Renal pelvis (tissue), 12 donors: ENCODE measurements at places on chromosomes 1 and 21.

DNA sequence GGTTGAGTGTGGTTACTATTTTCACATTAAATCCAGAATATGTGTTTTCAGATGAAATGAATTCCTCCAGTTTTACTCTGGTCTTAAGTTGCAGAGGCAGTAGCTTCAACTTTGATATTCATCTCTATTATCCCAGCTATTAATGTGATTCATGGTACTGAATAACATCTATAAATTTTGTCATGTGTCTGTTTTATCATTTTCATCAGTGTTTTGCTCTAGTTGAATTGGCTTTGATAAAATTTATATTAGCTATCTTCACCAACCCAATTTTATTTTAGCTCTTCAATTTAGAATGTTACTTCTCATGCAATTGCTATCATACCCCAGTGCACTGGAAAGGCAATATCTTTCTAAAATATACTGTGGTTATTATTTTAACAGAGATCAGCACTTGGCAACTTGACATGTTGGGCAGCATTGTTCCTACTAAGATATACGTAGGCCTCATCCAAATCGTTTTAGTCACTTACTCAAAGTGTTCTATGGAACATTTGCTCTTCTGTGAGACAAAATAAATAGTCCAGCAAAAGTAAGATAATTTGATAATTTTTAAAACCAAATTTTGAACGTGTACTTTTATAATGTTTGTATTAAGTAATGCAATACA, 184.3 kb downstream of the NCAM2 start:
- no peak for DNase-seq

- DNase-seq, result no peak
Observed at GRCh38 chr21:45371081-45371480, 33.9 kb upstream of the COL18A1 start.

DNA sequence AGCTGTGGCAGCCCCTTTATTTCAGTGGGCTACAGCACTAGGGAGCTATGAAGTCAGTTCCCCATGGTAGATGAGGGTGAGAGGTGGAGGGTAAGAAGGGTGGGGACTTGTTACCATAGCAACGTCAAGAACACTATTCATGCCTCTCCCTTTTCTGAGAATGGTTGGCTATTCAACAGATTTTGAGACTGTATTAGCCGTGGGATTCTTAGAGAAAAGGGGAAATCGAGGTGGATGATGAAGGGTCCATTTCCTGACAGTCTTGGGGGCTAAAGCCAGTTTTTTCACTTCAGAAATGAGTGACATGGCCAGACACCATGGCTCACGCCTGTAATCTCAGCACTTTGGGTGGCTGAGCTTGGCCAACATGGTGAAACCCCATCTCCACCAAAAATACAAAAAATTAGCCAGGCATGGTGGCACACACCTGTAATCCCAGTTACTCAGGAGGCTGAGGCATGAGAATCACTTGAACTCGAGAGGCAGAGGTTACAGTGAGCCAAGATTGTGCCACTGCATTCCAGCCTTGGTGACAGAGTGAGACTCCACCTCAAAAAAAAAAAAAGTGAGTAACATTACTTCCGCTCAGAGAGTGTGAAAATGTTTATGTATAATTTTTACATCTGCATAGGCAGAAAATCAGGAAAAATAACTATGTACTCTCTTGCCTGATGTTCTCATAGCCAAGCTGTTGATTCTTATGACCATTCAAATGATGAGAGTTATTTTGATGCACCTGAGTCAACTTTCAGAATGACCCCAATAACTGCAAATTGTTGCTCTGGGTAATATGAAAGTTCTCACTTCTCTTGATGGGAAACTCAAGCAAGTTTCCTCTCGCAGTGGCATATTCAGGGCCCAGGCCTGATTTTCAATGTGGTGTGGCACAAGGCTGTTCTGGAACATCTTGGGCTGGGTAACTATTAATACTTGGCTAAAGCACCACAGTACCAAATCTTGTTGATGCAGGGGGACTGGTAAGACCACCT, 23.2 kb upstream of the RGSL1 start:
- DNase-seq, result no peak

DNA sequence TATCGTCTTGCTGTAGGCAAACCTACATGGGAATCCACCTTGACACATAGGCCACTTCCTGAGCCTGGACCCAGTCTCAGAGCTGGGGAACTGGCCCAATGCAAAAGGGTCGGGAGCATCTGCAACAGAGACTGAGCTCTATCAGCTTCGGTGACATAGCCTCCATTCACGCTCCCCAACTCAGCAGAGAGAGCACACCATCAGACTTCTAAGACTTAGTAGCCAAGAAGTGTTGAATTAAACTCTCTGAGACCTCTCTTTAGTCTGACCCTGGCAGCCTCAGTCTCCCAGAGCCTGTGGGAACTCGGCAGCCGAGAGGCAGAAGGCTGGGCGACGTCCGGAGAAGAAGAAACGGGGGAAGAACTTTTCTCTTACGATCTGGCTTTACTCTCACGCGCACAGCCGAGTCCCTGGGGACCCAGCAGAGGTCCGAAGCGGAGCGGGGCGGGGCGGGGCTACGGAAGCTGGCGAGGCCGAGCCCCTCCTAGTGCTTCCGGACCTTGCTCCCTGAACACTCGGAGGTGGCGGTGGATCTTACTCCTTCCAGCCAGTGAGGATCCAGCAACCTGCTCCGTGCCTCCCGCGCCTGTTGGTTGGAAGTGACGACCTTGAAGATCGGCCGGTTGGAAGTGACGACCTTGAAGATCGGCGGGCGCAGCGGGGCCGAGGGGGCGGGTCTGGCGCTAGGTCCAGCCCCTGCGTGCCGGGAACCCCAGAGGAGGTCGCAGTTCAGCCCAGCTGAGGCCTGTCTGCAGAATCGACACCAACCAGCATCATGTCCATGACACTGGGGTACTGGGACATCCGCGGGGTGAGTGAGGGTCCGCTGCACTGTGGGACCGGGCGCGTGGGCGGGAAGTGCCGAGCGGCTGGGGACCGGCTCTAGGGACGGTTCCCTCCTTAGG, at the start of gene GSTM4:
GSTM4 (plus strand) TSS at position 485 of the 905 bp plus-strand sequence; CDS start at position 776, 291 bp downstream.
- peak; percentile 85 for DNase-seq

GRCh38 chr1:55713516-55713915, 498.4 kb upstream of the USP24 start:
- DNase-seq, result no peak

GRCh38 chr1:3470650-3471355, 16.3 kb downstream of the ARHGEF16 start:
- DNase-seq, result no peak

DNA sequence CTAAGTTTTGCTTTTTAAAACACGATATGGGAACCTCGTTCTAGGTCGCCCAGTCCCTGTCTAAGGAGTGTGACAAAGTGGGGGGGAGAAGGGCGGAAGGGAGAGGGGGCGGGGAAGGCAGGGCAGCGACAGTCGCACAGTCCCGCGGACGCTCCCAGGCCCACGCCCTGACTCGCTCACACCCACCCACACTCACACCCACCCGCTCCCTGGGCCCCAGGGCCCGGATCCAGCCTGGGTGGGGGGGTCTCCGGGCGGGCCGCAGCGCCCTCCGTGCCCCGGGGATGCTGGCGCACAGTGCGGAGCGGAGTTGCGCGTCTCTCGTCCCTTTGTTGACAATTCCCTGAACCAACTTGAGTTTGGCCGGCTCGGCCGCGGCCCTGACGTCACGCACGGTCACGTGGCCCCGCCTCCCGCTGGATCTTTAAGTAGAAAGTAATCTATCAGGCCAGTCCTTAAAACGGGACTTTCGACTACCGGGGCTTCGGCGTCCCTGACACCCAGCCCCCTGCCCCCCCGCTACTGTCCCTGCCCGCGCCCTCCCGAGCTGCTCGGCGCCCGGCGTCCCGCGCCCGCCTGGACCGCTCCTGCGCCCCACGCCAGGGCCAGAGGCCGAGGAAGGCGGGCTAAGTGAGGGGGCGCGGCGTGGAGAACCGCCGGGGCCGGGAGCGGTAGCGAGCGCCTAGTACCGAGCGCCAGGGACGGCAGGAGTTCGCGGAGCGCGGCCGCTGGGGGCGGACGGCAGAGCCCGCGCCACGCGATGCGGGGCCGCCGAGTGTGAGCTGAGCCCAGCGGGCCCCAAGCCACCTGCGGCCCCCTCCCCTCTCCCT, at the start of gene FOXD3:
FOXD3 (plus strand) TSS at position 454 of the 830 bp plus-strand sequence. CDS start 492 bp downstream, outside the sequence.
- no peak for DNase-seq

DNA sequence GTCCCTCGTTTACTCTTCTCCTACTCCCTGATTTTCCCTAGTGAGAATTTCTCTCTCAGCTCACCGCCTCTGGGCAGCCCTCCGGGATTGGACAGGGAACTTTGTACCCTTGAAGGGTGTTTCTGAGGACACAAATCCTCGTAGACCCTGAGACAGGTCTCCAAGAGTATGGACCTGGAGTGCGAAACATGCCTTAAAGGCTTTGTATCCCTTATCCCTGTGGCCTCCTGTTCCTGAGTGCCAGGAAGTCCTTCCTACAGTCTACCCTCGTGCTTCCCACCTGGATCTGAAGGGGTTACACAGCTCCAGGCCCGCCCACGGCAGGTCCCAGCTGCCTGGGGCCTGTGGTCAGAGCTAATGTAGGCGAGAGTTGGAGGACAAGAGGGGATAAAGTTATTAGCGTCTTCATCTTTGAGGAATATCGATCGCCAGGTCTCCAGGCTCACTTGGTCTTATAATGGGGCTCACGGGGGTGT, 7.6 kb upstream of the PEAR1 start:
- DNase-seq, result no peak

DNA sequence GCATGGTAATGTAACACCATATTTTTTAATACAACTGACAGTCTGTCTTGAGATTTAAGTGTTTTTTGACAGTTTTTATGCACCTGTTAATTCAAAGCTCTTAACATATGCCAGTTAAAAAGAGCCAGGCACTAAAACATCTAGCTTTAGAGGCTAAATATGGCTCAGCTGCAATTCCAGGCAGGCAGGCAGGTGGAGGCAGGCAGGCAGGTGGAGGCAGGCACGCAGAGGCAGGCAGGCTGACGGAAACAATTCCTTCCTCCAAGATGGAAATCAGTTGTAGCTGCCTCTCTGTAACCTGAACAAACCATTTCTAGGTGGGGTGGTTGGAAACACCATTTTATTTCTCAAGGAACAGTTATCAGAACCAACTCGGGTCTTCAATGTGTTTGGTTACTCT, 51.2 kb downstream of the GORAB start:
- DNase-seq, result no peak

DNA sequence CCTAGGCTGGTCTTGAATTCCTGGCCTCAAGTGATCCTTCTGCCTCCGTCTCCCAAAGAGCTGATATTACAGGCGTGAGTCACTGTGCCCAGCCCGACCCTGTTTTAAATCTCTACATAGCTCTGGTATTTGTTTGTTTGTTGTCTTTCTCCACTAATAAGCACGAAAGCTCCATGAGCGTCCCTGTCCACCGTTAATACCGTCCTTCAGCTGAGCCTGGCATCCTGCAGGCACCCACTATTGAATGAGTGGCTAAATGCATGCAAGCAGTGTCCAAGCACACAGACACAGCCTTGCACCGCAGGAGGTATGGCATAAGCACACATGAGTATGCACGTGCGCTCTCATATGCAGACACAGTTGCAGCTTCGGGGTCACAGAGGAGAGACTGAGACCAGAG, 4.5 kb upstream of the COL16A1 start:
- DNase-seq, result no peak

- DNase-seq, result no peak
Observed at GRCh38 chr1:155125511-155125945, 2.1 kb upstream of the EFNA1 start.

- no peak for DNase-seq
Observed at GRCh38 chr1:109304226-109304920, 2.4 kb downstream of the MYBPHL start.

- no peak for DNase-seq
Observed at GRCh38 chr21:34519694-34520093, 7.7 kb upstream of the KCNE1 start.

GRCh38 chr1:228101994-228102790, 933 bp downstream of the C1orf35 start:
- DNase-seq, result no peak

- DNase-seq, result no peak
Observed at GRCh38 chr1:184449916-184450315, 63.1 kb downstream of the C1orf21 start.

- peak; percentile 71 for DNase-seq
Observed at GRCh38 chr1:21262293-21263051, 27.8 kb downstream of the ECE1 start.

DNA sequence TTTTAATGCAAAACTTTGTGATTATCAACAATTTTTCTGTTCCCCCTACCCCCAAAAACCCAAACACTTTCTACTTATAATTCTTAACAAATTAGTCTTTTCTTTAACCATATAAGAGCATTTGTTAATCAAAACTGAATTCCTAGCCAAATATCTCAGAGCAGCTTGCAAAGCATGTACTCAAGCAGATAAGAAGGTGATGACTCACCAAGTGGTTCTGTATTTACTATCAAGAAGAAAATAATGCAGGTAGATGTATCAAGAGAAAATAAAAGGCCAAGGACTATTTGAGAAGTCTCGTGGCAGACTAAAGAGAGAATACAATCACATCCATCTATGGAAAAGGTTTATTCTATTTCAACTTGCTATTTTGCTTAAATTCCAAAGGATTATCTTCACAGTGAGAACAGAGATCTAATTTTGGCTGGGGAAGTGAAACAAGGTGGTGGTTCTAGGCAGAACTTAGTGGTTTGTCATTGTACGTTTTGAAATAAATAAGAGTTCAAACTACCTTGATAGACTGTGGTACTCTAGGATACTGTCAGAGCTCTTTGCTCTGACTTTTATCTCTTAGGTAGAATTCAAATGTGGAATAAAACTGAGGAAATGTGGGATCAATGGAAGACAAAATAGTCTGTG, 94.7 kb upstream of the NRIP1 start:
- DNase-seq, result no peak

DNA sequence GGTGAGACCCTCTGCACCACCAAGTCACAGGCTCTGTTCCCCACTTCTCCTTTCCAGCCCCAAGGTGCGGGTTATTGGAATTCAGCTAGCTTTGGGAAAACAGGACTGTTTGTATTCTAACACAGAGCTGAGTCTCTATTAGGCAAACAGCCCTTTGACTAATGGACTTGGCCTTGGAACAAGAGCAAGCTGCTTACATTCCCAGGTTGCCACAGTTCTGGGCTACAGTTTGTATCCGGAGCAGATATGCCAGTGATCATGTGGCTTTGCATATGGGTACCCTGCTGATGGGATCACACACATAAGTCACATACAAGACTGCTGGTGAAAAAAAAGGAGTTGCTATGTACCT, 110.5 kb upstream of the COA6 start:
- DNase-seq, result no peak

DNA sequence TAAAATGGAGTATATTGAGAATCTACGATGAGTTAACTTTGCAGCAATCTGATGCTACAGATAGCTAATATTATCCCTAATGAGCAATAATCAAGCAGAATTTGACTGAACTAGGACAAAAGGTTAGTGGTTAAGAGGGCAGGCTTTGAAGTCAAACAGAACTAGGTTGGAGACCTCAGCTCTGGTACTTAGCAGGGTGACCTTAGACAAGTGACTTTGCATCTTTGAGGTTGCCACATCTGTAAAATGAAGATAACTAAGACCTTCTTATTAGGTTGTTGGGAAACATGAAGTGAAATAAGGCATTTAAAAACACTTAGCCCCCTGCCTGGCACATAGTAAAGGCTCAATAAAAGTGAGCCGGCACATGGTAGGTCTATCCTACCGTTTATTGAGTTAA, 4.3 kb upstream of the FUCA1 start:
- DNase-seq, result no peak
